ENCODE measurements at places on chromosomes 11 and 22.

DNA sequence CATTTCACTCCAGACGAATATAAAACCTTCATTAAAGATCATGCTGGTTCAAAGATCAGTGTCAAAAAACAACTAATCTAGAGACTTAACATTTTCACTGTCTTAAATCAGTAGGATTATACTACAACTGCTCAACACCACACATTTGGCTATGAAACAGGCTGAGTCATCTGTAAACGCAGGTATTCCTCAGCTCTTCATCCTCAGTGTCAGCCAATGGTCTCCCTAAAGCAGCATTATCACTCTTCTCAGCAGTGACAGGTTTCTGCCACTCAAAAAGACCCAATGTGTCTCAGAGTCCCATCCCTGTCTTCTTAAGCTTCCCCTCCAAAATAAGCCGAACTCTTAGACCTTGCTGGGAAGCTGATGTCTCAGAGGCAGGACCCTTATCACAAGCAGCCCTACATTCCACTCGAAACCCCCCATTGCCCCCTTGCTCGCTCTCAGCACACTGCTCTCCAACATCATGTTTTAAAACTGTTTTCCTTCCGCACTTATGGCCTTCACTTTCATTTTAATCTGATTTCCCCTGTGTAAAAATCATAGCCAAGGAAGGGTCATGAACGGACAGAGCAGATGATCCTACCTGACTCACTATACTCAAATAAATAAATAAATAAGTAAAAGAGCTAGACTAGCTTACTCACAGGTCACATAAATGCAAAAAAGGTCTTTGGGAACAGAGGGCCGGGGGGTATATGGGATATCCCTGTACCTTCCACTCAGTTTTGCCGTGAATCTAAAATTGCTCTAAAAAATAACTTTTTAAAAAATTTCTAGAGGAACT is 23.0 kb downstream of the CDON start:
- DNase-seq = no peak

DNA sequence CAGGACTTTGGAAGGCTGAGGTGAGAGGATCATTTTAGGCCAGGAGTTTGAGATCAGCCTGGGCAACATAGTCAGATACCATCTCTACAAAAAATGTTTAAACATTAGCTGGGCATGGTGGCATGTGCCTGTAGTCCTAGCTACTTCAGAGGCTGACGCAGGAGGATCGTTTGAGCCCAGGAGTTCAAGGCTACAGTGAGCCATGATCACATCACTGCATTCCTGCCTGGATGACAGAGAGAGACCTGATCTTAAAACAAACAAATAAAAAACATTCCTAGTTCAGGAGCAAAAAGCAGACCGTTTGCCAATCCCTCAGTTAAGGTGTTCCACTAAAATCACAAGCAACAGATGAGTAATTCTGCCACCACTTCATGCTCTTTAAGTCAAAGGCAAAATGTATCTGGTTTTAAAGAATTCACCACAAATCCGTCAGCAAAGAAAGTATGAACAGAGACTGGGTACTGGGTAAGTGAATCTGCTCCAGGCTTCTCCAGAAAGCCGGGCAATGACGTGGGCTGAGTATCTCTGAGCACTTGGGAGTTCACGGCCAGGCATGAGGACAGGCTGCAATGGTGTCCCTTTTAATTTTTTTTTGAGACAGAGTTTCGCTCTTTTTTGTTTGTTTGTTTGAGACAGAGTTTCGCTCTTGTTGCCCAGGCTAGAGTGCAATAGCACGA is 19.5 kb downstream of the CLTCL1 start:
- DNase-seq = no peak

DNA sequence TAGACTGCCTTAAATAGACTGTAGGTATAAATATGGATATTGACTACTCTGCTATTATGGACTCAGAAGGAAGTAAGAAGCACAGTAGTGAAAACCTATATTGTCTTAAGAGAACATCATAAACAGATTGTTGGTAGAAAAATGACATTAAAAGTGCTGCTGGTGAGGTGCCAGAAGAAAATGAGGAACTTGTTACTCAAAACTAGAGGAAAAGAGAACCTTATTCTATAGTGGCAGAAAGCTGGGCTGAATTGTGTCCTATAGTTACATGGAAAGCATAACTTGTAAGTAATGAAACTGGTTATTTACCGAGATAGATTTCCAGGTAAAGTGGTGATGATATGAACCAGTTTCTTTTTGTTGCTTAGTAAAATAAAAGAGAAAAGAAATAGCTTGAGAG is 109.7 kb upstream of the CTSC start:
- no peak for DNase-seq

DNA sequence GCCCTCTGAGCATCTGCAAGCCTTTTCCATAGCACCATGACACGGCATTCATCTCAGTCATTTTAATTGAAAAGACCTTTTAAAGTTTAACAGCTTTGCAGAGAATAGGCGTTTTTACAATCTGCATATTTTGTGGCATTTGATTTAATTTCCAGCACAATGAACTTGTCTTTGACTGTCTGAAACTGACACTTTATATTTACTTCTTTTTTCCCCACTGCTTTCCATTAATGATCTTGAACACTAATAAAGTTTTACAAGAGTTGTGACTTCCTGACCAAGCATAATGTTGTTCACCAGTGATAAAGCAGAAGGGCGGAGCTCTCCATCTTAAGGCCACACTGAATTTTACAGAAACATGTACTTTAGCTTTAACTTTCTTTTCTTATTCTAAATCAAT is 548.7 kb downstream of the FAM181B start:
- no peak for DNase-seq

DNA sequence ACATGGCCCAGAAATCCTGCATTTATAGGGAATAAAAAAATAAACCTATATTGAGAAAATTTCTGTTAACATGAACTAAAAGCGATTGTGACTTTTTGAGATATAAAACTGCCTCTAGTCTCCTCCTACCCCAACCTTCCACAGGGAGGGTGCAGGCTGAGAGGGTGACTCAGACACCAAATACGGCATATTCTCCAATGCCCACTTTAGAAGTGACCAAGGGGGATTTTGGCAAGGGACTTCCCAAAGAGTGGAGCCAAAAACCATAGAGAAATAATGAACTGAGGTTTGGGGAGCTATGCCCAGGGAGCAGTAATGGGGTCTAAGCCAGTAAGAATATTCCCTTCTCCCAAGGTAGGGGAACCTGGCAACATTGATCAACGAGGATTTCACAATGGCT is 124.9 kb upstream of the ZC3H12C start:
- no peak for DNase-seq

DNA sequence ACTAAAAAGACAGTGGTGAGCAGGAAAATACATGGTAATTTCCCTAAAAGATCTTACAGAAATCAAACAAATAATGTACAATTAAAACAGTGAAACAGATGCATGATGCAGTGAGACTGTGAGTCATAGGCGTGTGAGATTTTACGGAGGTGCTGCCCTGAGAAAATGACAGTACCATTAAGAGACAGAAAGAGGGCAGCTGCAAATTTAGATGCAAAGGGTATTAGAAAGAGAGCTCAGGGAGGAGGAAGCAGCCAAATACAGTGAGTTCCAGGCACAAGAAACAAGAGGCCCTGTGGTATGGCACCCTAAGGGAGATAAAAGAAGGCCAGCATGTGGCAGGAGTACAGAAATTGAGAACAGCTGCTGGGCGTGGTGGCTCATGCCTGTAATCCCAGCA is 88.5 kb upstream of the FIBIN start:
- no peak for DNase-seq

- no peak for DNase-seq
Measured at GRCh38 chr11:14242187-14242586, 116.8 kb downstream of the RRAS2 start.

DNA sequence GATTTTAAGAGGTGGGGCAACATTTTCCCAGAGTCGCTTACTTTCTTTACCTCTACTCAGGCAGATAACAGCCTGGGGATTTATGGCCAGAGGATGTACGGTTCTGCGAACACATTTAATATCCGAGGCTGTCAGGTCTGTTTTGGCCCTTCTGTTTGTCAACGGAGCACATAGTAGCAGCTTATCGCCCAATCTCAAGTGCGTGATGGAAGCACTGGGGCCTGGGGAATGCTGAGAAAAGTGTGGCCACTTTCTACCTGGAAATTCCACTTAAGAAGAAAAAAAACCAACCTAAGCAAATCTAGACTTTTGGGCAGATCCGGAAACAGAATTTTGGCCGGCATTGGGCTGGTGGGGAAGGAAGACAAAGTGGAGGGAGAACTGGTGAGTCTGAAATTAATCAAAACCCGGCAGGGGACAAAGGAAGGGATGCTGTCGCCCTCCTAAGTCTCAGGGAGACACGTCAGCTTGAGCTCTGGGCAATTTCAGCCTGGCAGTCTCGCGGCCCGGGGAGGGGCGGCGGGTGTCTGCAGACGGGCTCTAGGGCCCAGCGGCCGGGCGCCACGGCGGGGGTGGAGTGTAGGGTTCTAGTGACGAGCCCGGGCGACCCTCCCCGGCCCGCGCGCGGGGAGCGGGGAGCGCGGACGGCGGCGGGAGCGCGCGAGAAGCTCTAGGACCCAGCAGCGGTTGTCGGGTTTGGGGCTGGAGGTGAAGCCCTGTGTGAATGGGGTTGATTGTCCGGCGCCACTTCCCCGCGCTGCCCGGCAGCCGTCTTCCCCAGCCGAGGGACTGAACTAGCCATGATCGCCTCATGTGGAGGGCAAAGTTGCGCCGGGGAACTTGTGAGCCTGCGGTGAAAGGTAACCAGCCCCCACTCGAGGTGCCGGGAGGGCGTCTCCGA is at the start of gene AMOTL1:
Gene AMOTL1, plus strand, starts transcription at position 656 of the 901 bp plus-strand sequence. Its CDS starts 156 bp downstream, at position 812.
- no peak for DNase-seq

GRCh38 chr11:83140691-83141455 is 16.1 kb upstream of the PCF11 start:
- DNase-seq = no peak

- no peak for DNase-seq
Measured at GRCh38 chr11:64348383-64349024, 8.5 kb downstream of the CCDC88B start.

GRCh38 chr22:43540529-43540923 is 128.7 kb downstream of the MPPED1 start:
- no peak for DNase-seq

GRCh38 chr11:46240371-46240770 is 37.1 kb upstream of the CREB3L1 start:
- DNase-seq = no peak

- DNase-seq = peak; percentile 22
Measured at GRCh38 chr22:40491990-40492631, 121.7 kb downstream of the SGSM3 start.

- peak; percentile 4 for DNase-seq
Measured at GRCh38 chr11:76888989-76889388, 28.3 kb downstream of the ACER3 start.

- DNase-seq = no peak
Measured at GRCh38 chr11:26234451-26234850, 97.5 kb upstream of the ANO3 start.

- no peak for DNase-seq
Measured at GRCh38 chr11:16028419-16028818, 327.9 kb downstream of the SOX6 start.

DNA sequence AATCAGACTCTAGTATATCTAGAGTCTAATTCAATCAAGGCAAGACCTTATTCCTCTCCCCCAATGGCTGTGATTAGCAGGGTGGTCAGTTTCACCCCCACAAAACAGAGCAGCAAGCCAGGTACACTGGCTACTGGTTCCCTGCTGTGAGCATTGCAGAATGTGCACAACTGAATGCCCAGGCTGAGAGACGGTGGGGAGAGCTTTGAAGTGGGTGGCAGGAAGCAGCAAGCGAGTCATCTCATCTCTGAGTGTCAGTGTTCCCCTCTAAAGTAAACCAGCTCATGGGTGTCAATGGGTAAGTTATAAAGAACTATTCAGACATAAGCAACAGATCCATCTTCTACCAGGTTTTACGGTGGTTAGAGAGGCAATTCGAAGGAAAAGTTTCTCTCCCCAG is 37.6 kb downstream of the GAB4 start:
- DNase-seq = no peak

GRCh38 chr11:120642196-120642894 is 130.8 kb downstream of the GRIK4 start:
- DNase-seq = no peak

- DNase-seq = no peak
Measured at GRCh38 chr22:23402275-23403151, 177.6 kb downstream of the IGLL1 start.

DNA sequence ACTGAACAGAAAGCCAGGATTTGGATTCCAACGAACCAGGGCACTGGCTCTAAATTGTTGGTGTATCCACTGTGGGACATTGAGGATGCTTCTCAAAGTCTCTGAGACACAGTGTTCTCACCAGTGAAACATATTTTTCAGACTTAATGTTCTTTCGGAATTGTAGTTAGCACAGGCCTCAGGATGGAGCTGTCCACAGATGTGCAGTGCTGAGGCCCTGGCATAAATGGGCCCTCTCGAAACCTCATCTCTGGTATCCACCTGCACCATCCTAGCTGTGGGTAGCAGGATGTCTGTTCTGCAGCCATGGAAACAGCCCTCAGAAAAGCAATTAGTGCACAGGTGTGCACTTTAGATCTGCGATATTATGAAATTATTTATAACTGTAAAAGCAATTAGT is 656.8 kb downstream of the TBC1D22A start:
- DNase-seq = no peak

- DNase-seq = no peak
Measured at GRCh38 chr11:111913031-111913861, 712 bp downstream of the HSPB2 start.

- DNase-seq = no peak
Measured at GRCh38 chr22:20567993-20568417, 60.6 kb downstream of the MED15 start.

DNA sequence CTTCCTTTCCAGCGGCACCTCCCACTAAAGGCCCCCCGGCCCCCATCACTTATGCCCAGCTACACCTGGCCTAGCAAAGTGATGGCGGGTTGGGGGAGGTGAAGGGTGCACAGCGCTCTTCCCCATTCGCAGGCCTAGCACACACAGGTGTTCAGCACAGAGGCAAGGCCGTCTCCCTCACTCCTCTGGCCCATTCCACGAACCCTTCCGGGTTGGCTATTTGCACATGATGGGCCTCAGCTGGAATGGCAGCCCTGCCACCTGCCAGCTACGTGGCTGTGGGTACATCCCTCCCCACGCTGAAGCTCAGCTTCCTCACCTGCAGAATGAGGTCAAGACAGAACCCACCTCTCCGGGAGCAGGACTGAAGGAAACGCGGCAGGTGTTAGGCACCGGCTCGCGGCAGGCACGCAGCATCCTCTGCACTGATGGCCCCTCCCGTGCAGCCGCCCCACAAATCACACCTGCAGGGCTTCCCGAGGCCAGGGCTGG is 4.8 kb downstream of the KIAA0930 start:
- DNase-seq = no peak

DNA sequence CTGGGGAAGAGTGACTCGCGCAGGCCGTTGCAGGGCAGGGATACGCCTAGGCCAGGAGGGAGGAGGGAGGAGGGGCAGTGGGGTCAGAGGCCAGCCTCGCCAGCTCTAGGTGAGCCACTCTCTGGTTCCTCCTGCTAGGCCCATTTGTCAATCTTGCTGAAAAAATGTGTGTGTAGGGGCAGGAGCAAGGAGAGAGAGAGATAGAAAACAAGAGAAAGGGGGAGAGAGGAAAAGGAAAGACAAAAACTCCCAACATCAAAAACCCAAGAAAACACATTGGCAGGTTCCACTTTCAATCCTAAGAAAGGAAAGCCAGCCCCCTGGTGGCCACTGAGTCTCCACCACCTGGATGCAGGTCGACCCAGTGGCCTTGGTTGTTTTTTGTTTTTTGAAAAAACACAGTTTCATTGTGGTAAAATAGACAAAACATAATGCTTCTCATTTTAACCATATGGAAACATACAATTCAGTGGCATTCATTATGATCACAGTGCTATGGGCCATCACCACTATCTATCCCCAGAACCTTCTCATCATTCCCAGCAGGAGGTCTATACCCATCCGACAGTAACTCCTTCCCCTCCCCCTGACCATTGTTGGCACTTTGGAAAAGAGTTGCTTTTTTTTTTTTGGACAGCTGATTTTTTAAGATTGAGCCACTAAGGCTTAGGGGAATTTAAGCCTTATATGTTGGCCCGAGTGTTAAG is 10.9 kb downstream of the OMP start:
- no peak for DNase-seq
